Activated CD8-positive, alpha-beta T cell treated with anti-CD3 and anti-CD28 coated beads, Interleukin-2, amount 10 ng/mL, durations not matched to agents 7 days and 5 days (primary cell): ENCODE measurements at places on chromosomes 5 and 9. TPM values are rescaled to one million over a fixed set of nuclear protein-coding genes. Genes with fewer than 3 reads are reported as not detected.

The ABO gene
- total RNA-seq, result not detected

The ANKDD1B gene
- 0.32 TPM for total RNA-seq

The WNK2 gene
- not detected for total RNA-seq

The SLC38A9 gene
- 22.6 TPM for total RNA-seq

The PTGES gene
- not detected for total RNA-seq

The SPEF2 gene
- total RNA-seq, result 5.1 TPM

The TPPP gene
- total RNA-seq, result not detected

The C5orf24 gene
- 25.8 TPM for total RNA-seq

The EDIL3 gene
- not detected for total RNA-seq

The PCDHB16 gene
- not detected for total RNA-seq

DNA sequence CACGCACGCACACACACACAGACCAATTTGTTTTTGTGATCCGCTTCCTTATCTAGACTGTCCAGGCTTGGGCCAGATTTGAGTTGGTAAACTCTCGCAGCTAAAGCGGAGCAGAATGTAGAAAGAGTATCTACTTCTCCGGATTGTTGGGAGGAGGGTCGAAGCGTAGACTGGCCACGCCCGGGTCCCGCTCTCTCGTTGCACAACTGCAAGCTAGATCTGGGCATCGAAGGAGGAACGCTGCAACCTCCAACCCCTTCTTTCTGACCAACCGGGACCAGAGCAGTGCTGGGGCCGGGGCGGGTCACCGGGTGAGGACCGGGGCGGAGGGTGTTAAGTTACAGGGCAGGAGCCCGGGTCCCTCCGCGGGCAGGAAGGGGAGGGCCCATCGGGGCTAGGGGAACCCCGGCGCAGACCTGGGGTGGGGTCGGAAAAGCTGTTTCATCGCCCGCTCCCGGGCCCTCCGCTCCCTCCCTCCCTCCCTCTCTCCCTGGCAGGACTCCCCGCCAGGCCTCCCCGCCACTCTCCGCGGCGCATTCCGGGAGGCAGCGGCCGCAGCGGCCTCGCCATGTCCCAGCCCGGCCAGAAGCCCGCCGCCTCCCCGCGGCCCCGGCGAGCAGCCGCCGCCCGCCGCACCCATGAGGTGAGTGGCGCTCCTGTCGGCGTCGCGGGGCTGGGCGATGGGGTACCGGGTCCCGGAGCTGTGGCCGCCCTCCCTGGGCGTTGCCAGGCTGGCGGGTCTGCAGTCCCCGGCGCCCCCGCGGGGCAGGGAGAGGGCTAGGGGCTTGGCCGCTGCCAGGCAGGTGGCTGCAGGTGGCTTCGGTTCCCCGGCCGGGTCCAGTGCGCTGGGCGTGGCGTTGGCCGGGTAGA lies at the start of gene CAST:
Gene CAST, plus strand, starts transcription at position 522 of the 870 bp plus-strand sequence. Its CDS starts 47 bp downstream, at position 569.
- H3K27me3 ChIP-seq, result peaks cover 13% of the 10 kb centered on the region
- H3K36me3 ChIP-seq, result peaks cover 12% of the 10 kb centered on the region
- peak within 1 kb of the TSS; percentile 96 for H3K27ac ChIP-seq
- H3K4me3 ChIP-seq, result peak within 1 kb of the TSS; percentile 92
- H3K4me1 ChIP-seq, result peaks cover 57% of the 10 kb centered on the region
- DNase-seq, result peak; percentile 86

GRCh38 chr5:38093855-38094254 lies 164.5 kb upstream of the EGFLAM start:
- H3K4me3 ChIP-seq, result no peak overlapping the region
- no peaks in the 10 kb centered on the region for H3K36me3 ChIP-seq
- no peaks in the 10 kb centered on the region for H3K27me3 ChIP-seq
- no peak overlapping the region for H3K27ac ChIP-seq

DNA sequence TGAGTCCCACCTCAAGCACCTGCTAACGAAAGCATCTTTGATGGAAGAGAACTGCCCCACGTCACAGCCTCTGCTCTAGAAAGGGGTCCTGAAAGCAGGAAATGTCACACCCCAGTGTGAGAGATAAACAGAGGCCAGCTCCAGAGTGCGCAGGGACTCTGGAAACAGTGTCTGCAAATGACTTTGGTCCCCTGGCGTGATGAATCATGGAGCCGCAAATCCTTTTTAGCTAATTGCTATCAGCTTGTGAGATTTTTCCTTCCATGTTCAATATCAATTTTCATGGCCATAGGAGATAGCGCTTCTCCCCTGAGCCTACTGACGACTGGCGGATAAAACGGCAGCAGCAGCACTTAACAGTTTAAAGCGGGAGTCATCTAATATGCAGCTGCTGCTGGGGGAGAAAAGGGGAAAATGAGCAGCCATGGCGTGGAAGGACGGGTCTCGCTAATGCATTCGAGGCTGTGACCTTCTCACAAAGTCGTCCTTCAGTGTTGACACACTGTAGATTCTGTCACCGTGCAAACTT lies 209.6 kb upstream of the IRX1 start:
- H3K27me3 ChIP-seq, result no peaks in the 10 kb centered on the region
- H3K27ac ChIP-seq, result no peak overlapping the region
- H3K4me1 ChIP-seq, result no peaks in the 10 kb centered on the region
- no peak overlapping the region for H3K4me3 ChIP-seq

DNA sequence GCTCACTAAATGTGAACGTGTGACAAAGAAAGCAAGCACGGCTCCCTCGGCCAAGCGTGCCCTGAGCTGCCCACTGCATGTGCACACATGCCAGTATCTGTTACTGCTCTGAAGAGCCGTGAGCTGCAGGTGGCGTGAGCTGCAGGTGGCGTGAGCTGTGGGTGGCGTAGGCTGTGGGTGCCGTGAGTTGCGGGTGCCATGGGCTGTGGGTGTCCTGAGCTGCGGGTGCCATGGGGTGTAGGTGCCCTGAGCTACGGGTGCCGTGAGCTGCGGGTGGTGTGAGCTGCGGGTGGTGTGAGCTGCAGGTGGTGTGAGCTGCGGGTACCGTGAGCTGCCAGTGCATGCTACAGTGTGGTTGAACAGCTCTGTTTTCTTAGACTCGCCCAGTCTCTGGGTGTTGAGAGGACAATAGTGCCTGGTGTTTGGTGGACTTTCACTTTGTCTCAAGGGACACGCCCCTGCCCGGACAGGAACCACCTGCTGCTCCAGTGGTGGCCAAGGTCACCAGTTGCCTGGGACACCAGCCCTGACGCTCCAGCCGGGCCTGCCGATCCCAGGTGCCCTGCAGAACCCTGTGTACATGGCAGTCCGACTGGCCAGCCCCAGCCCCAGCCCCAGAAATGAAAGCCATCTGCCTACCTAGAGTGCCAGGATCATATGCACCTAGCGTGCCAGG lies 6.7 kb downstream of the CCDC187 start:
- no peak overlapping the region for H3K27ac ChIP-seq

DNA sequence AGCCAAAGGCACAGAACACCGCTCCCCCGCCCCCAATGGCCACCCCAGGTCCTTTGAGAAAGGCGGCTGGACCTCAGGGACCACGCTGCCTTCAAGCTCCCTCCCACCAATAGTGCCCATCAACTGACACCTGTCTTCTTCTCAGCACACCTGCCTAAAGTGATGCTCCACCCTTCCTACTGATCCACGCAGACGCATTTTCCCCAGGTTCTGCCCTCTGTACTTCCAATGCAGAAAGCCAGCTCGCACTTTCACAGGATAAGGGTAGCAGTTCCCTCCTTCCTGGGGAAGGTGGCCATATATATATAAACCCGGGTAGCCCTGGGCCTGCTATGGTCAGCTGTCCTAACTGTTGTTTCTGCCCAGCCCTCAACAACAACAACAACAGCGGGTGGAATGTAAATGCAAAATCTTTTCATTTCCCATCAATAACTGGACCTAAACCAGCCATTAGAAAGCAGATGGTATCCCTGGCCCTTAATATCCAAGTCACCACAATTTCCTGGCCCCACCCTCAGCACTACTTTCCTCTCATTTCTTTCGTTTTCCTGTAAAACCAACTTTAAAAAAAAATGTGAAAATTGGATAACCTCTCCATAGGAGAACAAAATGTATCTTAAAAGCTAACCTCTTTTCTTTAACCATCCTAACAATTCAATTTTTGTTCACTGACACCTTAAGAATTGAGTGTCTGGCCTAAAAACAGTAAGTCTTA lies 1.7 kb downstream of the GOLM1 start:
- H3K27me3 ChIP-seq, result peaks cover 34% of the 10 kb centered on the region
- H3K4me1 ChIP-seq, result peaks cover 15% of the 10 kb centered on the region
- no peak overlapping the region for H3K27ac ChIP-seq
- H3K36me3 ChIP-seq, result no peaks in the 10 kb centered on the region

GRCh38 chr5:126004636-126005035 lies 418.6 kb upstream of the GRAMD2B start:
- no peak overlapping the region for H3K27ac ChIP-seq
- no peak for DNase-seq
- H3K36me3 ChIP-seq, result no peaks in the 10 kb centered on the region
- no peaks in the 10 kb centered on the region for H3K4me1 ChIP-seq
- no peaks in the 10 kb centered on the region for H3K27me3 ChIP-seq

- no peaks in the 10 kb centered on the region for H3K4me1 ChIP-seq
- H3K27me3 ChIP-seq, result no peaks in the 10 kb centered on the region
- DNase-seq, result no peak
These were observed 284.5 kb upstream of the NUDT12 start for GRCh38 chr5:103847060-103847459.

DNA sequence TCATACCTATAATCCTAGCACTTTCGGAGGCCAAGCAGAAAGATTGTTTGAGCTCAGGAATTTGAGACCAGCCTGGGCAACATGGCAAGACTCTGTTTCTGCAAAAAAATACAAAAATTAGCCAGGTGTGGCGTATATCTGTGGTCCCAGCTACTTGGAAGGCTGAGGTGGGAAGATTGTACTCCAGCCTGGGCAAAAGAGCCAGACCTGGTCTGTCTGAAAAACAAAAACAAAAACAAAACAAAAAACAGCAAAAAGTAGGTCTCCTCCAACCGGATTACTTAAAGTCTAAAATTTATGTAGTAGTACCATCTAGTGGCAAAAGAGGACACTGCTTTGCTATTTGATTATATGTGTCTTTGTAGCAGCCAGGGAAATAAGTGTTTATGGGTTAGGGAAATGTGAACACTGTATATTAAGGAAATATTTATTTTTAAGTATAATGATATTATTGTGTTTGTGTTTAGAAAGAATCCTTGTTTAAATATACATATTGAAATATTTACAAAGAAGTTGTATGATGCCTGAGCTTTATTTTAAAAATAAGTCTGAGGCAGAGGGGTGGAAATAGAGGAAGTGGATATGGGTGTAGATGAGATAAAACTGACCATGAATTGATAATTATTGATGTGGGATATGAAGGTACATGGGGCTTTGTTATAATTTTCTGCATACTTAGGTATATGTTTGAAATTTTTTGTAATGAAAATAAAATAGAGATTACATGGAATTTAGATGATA lies 20.0 kb downstream of the APC start:
- no peak for DNase-seq
- H3K27ac ChIP-seq, result no peak overlapping the region
- no peaks in the 10 kb centered on the region for H3K4me1 ChIP-seq
- H3K36me3 ChIP-seq, result no peaks in the 10 kb centered on the region
- H3K4me3 ChIP-seq, result no peak overlapping the region
- H3K27me3 ChIP-seq, result no peaks in the 10 kb centered on the region

DNA sequence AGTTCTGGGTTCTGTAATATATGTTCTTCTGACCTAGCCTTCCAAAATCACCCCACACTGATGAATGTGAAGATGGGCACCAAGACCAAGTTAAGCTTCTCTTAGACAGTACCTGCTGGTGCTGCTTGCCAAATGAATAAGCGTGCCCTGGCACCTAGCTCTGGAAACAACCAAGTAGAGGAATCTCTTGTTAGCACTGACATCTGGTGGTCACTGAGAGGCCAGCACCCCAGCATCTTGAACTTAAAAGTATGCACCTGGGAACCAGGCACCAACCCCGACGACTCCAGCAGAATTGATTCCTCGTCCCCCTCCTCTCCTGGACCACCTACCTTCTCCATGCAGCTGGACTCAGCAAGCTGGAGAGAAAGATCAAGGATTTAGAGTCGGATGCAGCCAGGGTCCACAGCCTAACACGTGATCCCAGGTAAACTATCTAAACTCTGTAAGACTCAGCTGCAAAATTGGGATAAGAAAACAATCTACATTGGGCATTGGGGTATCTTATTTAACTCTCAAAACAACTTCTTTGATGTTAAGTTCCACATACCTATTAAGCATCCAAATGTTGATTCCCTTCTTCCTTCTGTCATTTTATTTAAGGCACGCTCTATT lies 89.8 kb downstream of the SLC1A3 start:
- no peaks in the 10 kb centered on the region for H3K4me1 ChIP-seq
- peaks cover 25% of the 10 kb centered on the region for H3K27me3 ChIP-seq
- H3K27ac ChIP-seq, result no peak overlapping the region

DNA sequence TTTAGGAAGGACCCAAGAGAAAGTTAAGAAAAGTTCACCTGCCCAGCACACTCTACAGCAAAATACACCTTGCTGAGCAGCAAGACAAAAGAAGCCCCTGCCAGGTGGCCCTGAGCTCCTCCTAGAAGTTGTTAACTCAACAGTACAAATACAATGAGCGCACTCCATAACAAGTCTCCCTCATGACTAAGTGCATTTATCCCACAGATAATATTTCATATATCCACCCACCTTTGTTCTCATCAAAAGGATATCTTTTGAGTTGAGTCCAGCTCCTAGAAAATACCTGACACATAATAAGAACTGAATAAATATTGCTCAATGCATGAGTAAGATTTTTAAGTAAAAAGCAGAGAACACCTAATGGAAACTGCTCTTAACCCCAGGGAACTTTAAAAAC lies 73.3 kb downstream of the ABCA1 start:
- no peaks in the 10 kb centered on the region for H3K36me3 ChIP-seq
- no peak for DNase-seq
- peaks cover 3% of the 10 kb centered on the region for H3K27me3 ChIP-seq
- H3K4me1 ChIP-seq, result no peaks in the 10 kb centered on the region
- H3K4me3 ChIP-seq, result no peak overlapping the region

- no peaks in the 10 kb centered on the region for H3K27me3 ChIP-seq
- DNase-seq, result no peak
These were observed 65.7 kb downstream of the ADAMTS2 start for GRCh38 chr5:179279347-179280094.

GRCh38 chr5:142057697-142058056 lies 44.9 kb upstream of the GNPDA1 start:
- H3K27me3 ChIP-seq, result no peaks in the 10 kb centered on the region
- peaks cover 4% of the 10 kb centered on the region for H3K4me1 ChIP-seq
- no peaks in the 10 kb centered on the region for H3K36me3 ChIP-seq
- no peak for DNase-seq
- no peak overlapping the region for H3K27ac ChIP-seq

- no peaks in the 10 kb centered on the region for H3K36me3 ChIP-seq
- H3K4me3 ChIP-seq, result no peak overlapping the region
- no peak overlapping the region for H3K27ac ChIP-seq
- no peaks in the 10 kb centered on the region for H3K27me3 ChIP-seq
These were observed 64.6 kb downstream of the ABCA1 start for GRCh38 chr9:104863180-104863883.

DNA sequence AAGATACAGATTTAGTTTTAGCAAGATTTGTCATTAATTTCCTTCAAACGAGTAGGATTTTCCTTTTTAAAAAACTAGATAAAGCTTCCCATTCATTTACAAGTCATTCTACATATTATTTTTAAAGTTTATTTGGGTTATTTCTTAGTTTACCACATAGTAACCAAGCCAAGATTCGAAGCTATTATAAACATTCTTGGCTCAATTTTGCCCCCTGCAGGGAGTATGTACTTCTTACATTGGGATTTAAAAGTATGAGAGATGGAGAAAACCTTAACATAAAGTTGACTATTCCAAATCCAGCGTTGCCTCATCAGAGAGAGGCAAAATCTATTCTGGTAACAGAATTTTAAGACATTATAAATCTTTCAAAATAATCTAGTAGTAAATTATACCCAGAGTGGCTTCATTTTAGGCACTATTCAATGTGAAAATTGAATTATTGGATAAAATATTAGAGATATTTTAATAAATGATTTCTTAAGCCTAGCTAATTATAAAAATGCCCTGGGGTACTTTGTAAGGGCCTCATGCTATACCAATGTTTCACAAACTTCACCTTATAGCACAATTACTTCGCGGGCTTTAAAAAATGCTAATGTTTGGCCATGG lies 39.1 kb downstream of the FBN2 start:
- H3K36me3 ChIP-seq, result no peaks in the 10 kb centered on the region
- no peak overlapping the region for H3K4me3 ChIP-seq
- DNase-seq, result no peak
- no peaks in the 10 kb centered on the region for H3K4me1 ChIP-seq
